ENCODE measurements at places on chromosomes 4 and X. TPM values are rescaled to one million over a fixed set of nuclear protein-coding genes. Genes with fewer than 3 reads are reported as not detected.

DNA sequence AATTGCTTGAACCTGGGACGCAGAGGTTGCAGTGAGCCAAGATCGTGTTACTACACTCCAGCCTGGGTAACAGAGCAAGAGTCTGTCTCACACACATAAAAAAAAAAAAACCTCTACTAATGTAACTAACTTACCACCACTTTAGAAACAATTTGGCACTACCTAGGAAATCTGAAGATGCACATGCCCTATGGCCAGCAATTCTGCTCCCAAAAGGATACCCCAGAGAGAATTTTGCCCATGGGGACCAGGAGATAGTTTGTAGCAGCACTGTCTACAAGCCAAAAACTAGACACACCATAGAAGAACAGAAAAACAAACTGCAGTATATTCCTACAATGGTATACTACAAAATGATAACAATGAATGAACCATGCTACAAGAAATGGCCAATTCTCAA lies 37.5 kb downstream of the USP46 start:
- no peak for DNase-seq

GRCh38 chrX:121479406-121479805 lies 432.0 kb downstream of the GLUD2 start:
- DNase-seq, result no peak

DNA sequence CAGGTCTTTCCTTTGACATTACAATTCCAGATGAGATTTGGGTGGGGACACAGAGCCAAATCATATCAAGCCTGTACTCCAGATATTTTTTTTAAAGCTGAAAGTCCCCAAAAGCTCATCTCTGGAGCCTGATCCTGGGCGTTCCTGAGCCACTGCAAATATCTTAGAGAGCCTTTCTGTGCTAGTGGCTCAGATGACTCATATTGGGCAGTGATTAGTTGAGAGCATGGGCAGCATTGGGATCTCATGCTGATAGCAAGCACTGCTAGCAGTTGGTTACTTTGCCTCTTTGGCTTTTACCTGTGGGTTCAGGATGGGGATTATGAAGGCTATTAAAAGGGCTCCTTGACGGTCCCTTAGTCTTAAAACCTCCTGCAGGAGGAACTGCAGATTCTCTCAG lies 51.4 kb upstream of the SCRG1 start:
- no peak for DNase-seq

The KCTD8 gene
- not detected for total RNA-seq

The RPS6KA6 gene
- 2.3 TPM for total RNA-seq

Data from osteocyte (in vitro differentiated cells).